Activated T-cell treated with anti-CD3 and anti-CD28 coated beads, Interleukin-2, amount 50 U/mL, for 48 hours (primary cell): ENCODE measurements at places on chromosomes 4 and X.

GRCh38 chrX:120000490-120001246, 57.1 kb upstream of the NKAP start:
- peak; percentile 36 for DNase-seq

- no peak for DNase-seq
These were observed 16.5 kb upstream of the MXRA5 start for GRCh38 chrX:3362956-3363355.

DNA sequence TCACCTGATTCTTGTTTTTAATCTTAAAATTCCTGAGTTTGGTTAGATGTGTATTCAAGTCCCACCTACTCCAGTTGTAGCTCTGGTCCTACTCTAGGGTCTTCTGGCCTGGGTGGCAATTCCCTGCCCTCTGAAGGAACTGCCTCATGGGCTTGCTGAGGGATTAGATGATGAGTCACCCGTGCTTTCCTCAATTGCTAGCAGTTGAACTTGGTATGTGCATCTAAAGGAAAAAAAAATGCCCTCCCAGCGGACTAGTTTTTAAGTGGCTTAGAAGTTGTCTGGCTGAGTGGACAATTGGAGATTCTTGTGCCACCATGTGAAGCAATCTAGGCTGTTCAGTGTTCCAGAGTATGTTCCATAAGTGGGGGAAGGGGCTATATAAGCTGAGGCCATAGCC, 127.0 kb downstream of the CCNG2 start:
- DNase-seq, result no peak

DNA sequence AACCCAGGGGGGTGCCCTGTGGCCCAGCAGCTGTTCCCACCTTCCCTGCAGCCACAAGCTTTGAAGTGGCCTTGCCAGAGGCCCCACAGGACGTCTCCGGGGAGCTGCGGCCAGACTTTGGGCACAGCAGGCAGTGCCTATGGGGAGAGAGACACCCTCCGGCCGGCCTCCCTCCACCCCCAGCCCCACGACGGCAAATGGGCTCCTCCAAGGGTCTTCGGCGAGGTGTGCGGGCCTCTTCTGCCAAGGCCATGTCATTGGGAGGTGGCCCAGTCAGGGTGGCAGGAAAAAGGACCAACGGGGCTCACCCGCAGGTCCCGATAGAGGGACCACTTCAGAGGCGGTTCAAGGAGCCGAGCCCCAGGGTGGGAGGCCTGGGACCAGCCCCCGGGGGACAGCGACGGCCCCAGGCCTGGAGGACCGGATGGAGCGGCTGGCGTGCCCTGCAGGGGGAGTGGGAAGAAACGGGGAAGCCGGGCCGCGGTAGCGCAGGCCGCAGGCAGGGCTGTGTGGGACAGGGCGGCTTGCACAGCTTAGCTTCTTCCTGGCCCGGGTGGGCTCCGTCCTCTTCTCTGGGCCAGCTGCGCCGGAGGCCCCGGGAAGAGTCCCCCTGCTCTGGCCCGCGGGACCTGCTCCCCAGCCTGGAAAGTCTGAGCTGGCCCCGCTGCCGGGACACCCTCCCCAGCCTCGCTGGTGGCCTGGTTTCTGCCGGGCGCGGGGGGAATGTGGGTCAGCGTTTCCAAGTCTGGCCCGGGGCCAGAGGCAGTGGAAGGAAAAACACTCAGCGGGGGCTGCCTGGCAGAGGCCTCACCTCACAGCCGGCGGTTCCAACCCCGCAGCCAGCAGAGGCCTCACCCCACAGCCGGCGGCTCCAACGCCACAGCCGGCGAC, 21.9 kb upstream of the SPON2 start:
- peak; percentile 13 for DNase-seq

- DNase-seq, result no peak
These were observed 383.7 kb downstream of the NAF1 start for GRCh38 chr4:162782778-162783525.

DNA sequence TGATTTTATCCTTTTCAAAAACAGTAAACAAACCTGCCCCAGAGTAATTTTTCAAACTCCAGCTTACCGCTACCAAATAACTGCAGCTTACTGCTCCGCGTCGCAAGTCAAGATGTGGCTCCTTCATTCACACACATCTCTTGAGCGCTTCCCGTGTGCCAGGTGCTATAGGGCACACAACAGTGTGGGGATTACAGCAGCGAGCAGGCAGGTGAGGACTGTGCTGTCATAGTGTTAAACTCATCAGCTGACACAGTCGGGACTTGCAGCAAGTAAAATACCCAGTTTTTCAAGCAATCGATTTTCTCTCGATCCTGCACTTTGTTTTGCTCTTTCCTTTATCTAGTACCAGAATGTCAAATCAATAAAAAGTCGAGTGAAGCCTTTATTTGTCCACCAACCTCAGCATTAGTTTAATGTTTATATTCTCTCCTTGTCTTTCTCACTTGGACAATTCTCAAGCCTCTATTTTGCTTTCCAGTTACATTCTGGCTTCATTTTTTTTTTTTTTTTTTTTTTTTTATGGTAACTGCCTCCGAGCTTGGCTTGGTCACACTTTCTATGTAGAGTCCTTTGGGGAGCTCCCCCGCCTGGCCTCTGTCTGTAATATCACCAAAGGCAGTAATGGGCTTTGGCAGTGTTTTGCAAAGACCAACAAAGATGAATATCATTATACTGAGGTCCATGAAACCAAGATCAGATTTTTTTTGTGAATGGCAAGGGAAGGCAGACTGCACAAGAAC, 8.3 kb upstream of the ASB5 start:
- DNase-seq, result peak; percentile 24

- no peak for DNase-seq
These were observed 21.3 kb downstream of the ADGRG4 start for GRCh38 chrX:136322064-136322463.

DNA sequence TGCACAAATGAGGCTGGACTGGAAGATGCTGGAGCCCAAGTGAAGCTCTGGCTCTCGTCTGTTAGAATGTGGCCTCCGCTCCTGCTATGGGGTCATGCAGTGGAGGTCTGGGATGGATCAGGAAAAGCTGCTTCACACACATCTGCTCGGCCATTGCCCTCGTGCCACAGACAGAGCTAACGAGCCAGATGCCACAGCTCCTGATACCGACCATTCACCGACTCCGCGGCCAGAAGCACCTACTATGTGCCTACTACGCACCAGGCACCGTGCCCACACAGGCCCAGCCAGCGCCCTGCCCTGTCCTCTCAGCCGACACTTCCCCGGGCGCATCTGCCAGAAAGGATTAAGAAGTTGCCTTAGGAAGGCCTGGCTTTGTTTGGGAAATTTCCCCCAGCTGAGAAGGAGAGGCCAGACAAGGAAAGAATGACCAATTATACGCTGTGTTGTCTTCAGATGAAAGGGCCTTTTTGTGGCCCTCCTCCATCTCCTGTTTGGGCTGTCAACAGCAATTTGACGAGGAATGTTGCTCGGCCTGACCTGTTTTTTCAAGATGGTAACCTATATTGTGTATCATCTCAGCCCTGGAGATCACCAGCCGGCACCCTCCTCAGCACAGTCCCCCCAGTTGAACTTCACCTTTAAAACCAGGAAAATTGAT, 34.3 kb downstream of the HMX1 start:
- DNase-seq, result no peak

- DNase-seq, result no peak
These were observed 60.7 kb downstream of the FAM53A start for GRCh38 chr4:1623400-1623799.

GRCh38 chr4:117771647-117772337, 262.5 kb upstream of the NDST3 start:
- DNase-seq, result no peak

- DNase-seq, result peak; percentile 65
These were observed 71.8 kb downstream of the NBDY start for GRCh38 chrX:56800801-56801200.

DNA sequence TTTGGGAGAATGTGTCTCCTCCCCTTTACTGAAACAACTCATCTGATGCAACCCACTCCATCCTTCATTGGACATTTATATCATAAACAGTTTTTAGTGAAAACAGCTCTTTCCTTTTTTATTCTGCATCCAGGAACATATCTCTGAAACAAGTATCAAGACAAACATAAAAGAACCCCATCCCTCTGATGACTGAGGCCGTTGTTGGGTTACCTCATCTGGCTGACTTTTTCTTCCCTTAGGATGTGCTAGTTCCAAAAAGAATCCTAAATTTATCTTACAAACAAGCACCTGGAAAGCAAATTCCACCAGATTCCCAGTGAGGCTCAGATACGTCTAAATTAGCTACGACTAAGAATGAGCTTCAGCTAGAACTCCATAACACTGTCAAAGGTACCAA, 483.7 kb upstream of the INTU start:
- no peak for DNase-seq

- no peak for DNase-seq
These were observed 88.6 kb upstream of the MXRA5 start for GRCh38 chrX:3435057-3435456.

DNA sequence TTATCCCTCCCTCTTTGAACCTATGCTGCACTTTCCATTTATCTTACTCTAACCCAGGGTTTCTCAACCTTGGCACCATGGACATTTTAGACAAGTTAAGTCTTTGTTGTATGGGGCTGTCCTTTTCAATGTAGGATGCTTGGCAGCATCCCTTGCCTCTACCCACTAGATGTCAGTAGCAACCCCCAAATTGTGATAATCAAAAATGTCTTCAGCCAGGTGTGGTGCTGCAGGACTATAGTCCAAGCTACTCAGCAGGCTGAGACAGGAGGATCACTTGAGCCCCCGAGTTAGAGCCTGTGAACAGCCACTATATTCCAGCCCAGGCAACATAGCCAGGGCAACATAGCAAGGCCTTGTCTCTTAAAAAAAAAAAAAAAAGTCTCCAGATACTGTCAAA, 7.0 kb downstream of the LRCH2 start:
- DNase-seq, result no peak

GRCh38 chrX:19515615-19516105, 352 bp upstream of the MAP3K15 start:
- DNase-seq, result no peak

- DNase-seq, result peak; percentile 66
These were observed 570 bp downstream of the WDR44 start for GRCh38 chrX:118346258-118347094.

GRCh38 chr4:6562931-6563901, 11.8 kb upstream of the MAN2B2 start:
- DNase-seq, result peak; percentile 35

DNA sequence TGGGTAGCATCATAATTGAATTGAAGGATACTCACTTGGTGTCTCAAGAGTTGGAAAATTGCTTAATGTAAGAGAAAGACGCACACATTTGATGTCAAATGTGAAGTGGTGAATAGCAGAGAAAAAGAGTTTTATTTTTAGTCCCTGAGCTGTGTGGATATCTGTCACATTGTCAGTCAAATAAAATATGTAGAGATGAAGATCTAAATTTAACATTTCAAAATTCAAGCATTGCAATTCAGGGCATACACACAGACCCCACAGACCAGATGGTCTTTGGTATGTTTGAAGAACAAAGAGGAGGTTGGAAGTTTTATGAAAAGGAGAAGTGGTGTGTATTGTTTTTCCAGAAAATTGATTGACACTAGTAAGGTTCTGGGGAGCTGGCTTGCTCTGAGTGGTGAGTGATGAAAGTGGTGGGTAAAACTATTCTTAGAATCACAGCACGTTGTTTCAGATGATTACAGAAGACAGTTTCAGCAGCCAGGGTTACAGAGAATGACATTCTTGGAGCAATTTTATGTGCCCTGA, 44.9 kb upstream of the BBS12 start:
- no peak for DNase-seq

- no peak for DNase-seq
These were observed 544.8 kb upstream of the DIPK2B start for GRCh38 chrX:45745479-45745878.

GRCh38 chrX:83512111-83512510, 4.0 kb downstream of the POU3F4 start:
- no peak for DNase-seq

DNA sequence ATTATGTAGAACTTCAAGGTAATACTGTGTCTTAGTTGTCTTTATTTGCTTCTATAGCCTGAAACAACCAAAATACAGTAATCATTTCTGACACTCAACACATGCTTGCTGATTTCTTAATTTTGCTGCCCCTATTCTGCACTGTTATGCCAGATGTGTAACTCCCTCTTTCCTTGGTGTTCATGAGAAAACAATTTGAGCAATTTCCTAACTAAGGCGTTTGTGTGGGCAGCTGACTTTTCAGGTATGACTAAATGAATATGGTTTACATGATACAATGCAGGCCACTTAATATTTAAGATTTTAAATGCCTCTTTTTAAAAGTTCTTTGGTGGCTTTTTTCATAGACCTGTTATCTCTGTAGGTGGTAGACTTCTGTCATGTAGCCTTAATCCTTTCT, 46.1 kb upstream of the CENPE start:
- DNase-seq, result no peak

GRCh38 chr4:55157559-55158277, 32.3 kb upstream of the KDR start:
- no peak for DNase-seq

- no peak for DNase-seq
These were observed 25.4 kb upstream of the METAP1 start for GRCh38 chr4:98969878-98970785.

DNA sequence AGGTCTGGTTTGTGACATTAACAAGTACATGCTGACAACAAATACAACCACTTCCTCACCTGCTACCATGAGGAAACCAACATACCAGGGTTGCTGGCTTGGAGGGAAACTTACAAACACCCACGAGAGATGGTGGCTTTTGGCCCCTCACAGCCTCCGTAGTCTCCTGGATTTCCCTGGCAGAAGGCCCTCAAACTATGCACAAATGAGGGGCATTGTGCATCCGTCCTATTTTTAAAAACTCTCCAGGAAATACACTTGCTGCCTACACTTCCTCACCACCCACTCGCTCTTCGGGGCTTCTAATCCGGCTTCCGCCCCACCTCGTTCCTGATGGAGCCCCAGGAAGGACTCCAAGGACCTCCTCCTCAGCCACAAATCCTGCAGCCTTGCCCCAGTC, 355.0 kb upstream of the GATB start:
- DNase-seq, result no peak

- DNase-seq, result no peak
These were observed 30.5 kb downstream of the TMEM271 start for GRCh38 chr4:545612-546011.

- DNase-seq, result no peak
These were observed 42.5 kb downstream of the BEX3 start for GRCh38 chrX:103418811-103419340.

DNA sequence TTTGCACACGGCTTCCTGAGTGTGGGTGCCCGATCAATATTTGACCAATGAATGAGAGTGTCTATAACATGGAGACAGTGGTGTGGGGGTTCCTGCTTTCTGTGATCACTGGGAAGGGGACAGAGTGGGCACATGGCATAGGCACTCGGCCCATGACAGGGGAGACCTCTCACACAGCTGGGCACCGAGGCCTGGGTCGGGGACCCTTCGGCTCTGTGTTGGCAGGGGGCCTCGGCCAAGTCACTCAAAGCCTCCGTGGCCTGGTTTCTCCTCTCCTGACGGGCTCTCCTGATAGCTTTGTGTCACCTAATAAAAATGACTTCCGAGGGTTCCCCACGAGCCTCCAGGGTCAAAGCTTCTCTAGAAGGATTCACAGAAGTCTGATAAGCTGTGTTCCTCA, 43.9 kb upstream of the PSAPL1 start:
- DNase-seq, result no peak

GRCh38 chr4:77695774-77696173, 90.2 kb downstream of the CXCL13 start:
- no peak for DNase-seq

GRCh38 chr4:151940291-151940690, 179.5 kb upstream of the GATB start:
- no peak for DNase-seq

GRCh38 chrX:1535241-1536041, 1.5 kb downstream of the P2RY8 start:
- DNase-seq, result peak; percentile 80

- DNase-seq, result peak; percentile 61
These were observed 1.8 kb downstream of the SLC38A5 start for GRCh38 chrX:48468247-48468671.
